ENCODE measurements at places on chromosomes 4 and X. TPM values are rescaled to one million over a fixed set of nuclear protein-coding genes. Genes with fewer than 3 reads are reported as not detected.

DNA sequence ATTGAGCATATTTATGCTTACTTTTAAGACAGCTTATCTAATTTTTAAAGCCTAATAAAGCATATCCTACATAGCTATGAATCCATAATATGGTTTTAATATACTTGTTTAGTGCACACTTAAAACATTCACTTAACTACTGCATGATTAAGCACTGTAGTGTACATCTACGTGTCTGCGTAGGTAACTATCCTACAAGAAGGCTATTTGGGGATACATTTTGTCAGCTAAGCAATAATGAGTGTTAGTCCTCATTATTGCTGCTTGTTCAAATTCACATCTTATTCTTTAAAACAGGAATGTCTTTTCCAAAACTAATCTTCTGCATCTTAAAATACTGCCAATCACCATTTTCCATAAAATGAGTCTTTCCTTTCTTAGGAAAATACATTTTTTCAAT lies 38.6 kb downstream of the GASK1B start:
- DNase-seq, result no peak

Gene CHIC1
- total RNA-seq, result 10.1 TPM

- peak; percentile 64 for DNase-seq
Observed at GRCh38 chrX:151753313-151754046, 18.9 kb downstream of the CNGA2 start.

- no peak for DNase-seq
Observed at GRCh38 chr4:91035276-91035675, 908.1 kb downstream of the CCSER1 start.

DNA sequence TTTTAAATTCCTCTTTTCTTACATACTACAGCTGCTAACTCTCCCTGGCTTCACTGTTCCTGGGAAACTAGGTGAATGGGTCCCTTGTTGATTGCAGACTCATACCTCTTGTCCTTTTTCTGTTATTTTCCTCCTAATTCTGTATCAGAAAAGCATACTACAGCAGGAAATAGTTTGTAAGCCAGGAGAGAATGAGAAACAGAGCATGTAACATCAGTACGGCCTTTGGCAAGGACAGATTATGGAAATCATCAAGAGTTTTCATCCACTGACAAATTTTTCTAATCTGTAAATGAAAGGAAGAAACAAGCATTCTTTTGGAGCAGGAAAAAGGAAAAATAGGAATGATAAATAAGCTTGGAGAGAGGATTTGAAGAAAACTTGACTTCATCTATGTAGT lies 239.2 kb downstream of the ANTXR2 start:
- DNase-seq, result no peak

Gene GPR34
- total RNA-seq, result not detected

Gene SRPX
- total RNA-seq, result 10.4 TPM

Gene RASSF6
- 0.28 TPM for total RNA-seq

- DNase-seq, result no peak
Observed at GRCh38 chr4:86947501-86948120, 12.8 kb downstream of the AFF1 start.

DNA sequence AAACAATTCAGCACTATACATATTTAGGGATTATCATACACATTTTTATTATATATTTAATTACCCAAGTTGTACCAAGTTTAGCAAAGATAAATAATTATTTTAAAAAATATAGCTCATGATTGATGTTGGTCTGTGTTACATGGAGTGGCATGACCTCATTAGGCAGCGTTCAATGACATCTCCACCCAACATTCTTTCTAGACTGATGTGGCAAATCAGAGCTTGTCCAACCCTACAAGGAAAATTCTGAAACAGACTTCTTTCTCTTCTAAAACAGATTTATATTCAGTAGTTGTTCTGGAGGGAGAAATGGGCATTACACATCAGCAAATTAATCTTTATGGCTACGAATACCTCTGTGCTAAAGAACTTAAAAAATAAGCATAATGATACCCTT lies 189.7 kb downstream of the PDGFC start:
- no peak for DNase-seq
